BJ (cell line): ENCODE measurements at places on chromosomes 7 and 10.
A peak's percentile ranks its signal among the peaks of the same experiment; 100 is the strongest.

DNA sequence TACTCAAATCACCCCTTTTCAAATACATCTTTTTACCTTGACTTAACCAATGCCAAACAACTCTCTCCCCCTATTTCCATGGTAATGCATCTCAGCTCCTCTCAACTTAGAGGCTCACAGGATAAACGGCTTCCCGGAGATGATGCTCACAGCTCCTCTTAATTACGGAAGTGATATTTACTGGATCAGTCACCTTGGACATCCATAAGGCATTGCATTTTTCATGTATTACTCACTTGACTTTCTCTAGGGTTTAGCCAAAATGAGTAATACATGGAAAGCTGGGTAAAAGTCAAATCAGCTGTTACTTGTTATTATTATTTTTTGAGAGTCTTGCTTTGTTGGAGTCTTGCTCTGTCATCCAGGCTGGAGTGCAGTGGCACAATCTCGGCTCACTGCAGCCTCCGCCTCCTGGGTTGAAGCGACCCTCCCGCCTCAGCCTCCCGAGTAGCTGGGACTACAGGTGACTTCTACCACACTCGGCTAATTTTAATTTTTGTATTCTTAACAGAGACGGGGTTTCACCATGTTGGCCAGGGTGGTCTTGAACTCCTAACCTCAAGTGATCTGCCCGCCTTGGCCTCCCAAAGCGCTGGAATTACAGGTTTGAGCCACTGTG is 73.3 kb upstream of the RHEB start:
- peak; percentile 86 for DNase-seq

GRCh38 chr7:43938892-43939482 is 12.8 kb downstream of the UBE2D4 start:
- DNase-seq = no peak

DNA sequence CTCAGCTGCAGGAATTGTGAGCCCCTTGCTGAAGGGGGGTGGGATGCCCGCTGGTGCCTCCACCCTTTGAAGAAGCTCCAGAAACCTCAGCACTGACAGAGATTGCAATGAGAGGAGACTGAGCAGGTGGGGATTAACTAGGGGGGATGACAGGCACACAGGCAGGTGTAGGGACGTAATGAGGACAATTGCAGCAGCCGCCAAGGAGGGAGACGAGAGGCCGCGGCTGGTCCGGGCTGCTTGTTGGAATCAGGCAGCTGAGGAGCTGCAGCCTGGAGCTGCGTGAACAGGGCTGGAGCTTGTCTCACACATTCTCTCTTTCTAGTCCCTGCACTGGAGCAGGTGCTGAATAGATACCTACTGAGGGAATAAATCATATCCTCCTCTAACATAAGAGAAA is 122.0 kb upstream of the TCERG1L start:
- DNase-seq = no peak

DNA sequence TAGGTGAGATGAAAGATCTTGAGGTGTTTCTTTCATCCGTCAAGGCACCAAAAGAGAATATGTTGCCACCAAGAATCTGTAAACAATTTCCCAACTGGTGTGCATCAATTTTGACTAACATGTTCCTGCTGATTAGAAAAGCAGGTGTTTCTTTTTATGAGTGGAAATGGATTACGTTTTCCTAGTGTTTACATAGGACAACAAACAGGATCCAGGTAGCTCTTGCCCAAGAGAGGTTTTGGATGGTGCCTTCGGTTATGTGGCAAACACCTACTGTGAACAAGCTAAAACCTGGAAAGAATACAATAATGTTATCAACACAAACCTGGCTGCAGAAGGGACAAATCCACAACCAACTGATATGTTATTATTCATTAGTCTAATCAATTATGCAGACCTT is 53.6 kb upstream of the WNT16 start:
- no peak for DNase-seq

DNA sequence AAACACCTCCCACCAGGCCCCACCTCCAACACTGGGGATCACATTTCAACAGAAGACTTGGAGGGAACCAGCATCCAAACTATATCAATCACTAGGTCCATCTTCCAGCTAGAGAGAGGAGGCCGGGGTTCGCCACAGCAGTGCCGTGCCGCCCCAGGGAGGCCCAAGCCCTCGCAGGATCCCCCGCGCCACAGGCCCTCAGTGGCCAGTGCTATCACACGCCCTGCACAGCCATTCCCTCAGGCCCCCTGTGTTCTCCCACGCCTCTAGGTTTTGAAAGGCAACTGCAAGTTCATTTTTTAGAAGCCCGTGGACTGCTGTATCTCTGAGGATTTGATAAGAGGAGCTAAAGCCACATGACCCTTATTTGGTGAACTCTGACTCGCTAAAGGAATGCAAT is 136.4 kb downstream of the OAT start:
- no peak for DNase-seq

GRCh38 chr7:91537260-91538152 is 273.3 kb downstream of the FZD1 start:
- no peak for DNase-seq

GRCh38 chr10:132755166-132755711 is 30.7 kb downstream of the NKX6-2 start:
- DNase-seq = no peak

- DNase-seq = no peak
Observed at GRCh38 chr10:94617389-94617944, 66.1 kb upstream of the CYP2C18 start.

DNA sequence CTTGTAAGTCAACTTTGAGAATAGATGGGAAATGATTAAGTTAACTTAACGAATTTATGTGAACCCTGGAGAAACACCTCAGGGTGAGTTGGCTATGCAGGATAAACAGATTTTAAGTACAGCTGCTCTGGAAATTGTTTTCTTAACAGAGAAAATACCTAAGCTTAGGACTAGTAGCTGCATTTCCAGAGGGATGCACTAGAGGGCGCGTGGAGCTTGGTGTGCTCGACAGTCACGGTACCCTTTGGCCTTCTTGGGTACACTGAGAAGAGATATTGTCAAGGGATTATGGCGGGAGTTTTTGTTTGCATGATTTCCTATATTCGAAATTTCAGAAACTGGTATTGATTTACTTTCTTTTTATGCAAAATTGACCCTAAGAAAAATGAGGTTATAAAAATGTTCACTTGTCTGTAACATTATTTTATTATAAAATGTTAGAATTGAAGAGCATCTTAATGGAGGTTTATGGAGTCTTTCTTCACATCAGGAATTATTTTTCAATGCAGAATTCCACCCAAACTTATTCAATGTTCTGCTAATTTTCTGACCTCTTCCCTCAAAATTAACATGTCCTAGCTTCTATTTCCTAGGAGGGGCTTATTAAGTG is 58.4 kb upstream of the MYO3A start:
- no peak for DNase-seq

DNA sequence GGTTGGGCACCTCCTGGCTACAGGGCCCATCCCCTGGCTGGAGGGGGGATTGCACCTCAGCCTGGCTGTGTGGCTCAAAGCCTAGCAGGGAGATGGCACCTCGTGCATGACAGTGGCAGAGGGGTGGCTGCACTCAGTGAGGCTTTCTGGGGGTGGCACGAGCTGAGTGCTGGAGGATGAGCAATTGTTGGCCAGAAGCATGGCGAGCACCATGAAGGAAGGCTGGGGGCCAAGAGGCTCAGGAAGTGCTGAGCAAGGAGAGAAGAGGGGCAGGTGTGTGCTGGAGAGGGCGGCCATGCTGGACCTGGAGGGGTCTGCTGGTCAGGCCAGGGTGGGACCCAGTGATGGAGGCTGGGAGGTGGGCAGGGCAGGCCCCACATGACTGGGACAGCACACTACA is 65.4 kb downstream of the TCERG1L start:
- no peak for DNase-seq

- DNase-seq = no peak
Observed at GRCh38 chr10:110032801-110033700, 25.3 kb downstream of the ADD3 start.

GRCh38 chr7:37491919-37492694 is 43.4 kb upstream of the ELMO1 start:
- DNase-seq = no peak

- no peak for DNase-seq
Observed at GRCh38 chr7:142784716-142785115, 13.9 kb downstream of the PRSS2 start.

DNA sequence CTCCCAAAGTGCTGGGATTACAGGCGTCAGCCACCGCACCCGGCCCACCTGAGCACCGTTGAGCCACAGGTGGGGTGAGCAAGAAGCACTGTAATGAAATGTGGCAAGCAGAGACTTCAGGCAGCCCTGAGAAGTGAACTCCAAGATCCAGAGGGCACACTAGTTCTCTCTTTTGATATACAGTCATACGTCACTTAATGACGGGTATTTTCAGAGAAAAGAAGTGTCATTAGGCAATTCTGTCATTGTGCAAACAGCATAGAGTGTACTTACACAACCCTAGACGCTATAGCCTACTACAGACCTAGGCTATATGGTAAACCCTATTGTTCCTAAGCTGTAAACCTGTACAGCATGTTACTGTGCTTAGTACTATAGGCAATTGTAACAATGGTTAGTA is 7.9 kb downstream of the PANK1 start:
- DNase-seq = no peak

DNA sequence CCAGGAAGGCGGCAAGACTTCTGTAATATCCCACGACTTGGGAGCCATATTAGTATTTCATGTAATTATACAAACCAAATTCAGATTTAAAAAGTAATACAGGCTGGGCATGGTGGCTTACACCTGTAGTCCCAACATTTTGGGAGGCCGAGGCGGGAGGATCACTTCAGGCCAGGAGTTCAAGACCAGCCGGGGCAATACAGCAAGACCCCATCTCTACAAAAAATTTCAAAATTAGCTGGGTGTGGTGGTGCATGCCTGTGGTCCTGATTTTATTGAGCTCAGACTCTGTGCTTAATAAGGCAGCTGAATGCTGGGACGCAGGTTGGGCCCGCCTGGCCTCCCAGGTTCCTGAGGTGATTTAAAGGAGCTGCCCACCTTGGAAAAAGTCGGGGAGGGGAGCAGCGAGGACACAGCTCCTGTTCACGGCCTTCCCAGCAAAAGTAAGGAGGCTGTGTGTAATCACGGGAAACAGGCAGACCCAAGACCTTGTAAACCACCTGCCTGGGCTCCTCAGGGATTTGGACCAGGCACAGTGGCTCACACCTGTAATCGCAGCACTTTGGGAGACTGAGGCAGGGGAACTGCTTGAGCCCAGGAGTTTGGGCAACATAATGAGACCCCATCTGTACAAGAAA is 93.0 kb upstream of the DNAAF5 start:
- no peak for DNase-seq

DNA sequence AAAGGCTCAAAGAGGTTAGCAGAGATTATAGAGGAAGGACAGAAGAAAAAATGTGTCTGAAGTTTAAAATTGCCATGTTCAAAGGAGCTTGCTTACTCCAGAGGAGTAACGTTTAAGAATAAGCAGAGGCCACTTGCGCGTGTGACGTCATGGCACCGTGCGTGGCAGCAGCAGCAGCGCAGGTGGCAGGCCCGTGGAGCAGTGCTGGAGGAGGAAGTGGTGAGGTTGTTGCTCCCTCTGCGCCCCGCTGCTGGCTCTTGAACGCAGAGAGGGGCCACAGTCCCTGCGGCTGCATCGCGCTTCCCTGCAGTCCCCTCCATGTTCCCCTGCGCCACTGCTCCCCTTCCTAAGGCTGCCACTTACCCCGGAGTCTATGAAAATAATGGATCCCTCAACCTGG is 37.5 kb downstream of the GDI2 start:
- no peak for DNase-seq

DNA sequence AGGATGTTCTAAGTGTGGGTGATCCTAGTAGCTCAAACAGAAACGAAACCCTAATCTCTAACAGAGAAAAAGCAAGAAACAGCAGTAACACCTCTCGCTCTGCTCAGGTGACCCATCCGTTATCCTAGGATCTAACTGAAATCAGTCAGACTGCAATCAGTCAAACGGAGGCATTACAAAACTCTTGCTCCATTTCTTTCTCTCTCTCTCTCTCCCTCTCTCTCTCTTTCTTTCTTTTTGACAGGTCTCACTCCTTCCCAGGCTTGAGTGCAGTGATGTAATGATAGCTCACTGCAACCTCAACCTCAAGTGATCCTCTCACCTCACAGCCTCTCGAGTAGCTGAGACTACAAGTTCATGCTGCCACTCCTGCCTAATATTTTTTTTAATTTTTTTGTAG is 1283.5 kb upstream of the CELF2 start:
- DNase-seq = no peak

DNA sequence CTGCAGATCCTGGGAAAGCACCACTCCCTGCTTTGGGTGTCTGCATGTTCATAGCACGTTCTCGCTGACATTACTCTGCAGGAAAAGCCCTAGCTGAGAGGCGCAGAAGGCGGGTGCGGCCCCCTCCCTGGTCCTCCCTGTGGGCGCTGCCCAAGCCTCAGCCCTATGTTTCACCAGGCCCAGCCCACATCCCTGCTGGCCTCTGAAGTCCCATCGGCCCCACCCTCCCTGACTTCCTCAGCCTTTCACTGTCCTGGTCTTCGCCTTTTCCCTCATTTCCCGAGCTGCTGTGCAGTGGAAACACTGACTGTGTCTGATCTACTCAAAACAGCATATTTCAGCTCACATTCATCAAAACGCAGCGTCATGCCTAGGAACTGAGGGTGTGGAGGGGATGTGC is 36.3 kb upstream of the DIP2C start:
- DNase-seq = no peak

GRCh38 chr7:46812101-46812675 is 769.7 kb downstream of the TNS3 start:
- no peak for DNase-seq

GRCh38 chr10:8636371-8636770 is 581.9 kb downstream of the GATA3 start:
- no peak for DNase-seq

GRCh38 chr7:112757337-112757736 is 32.9 kb downstream of the TMEM168 start:
- DNase-seq = no peak

- no peak for DNase-seq
Observed at GRCh38 chr7:97224316-97224715, 106.8 kb downstream of the SDHAF3 start.
